MG63 (cell line): ENCODE measurements at places on chromosomes 6 and 20. TPM values are rescaled to one million over a fixed set of nuclear protein-coding genes. Genes with fewer than 3 reads are reported as not detected.

DNA sequence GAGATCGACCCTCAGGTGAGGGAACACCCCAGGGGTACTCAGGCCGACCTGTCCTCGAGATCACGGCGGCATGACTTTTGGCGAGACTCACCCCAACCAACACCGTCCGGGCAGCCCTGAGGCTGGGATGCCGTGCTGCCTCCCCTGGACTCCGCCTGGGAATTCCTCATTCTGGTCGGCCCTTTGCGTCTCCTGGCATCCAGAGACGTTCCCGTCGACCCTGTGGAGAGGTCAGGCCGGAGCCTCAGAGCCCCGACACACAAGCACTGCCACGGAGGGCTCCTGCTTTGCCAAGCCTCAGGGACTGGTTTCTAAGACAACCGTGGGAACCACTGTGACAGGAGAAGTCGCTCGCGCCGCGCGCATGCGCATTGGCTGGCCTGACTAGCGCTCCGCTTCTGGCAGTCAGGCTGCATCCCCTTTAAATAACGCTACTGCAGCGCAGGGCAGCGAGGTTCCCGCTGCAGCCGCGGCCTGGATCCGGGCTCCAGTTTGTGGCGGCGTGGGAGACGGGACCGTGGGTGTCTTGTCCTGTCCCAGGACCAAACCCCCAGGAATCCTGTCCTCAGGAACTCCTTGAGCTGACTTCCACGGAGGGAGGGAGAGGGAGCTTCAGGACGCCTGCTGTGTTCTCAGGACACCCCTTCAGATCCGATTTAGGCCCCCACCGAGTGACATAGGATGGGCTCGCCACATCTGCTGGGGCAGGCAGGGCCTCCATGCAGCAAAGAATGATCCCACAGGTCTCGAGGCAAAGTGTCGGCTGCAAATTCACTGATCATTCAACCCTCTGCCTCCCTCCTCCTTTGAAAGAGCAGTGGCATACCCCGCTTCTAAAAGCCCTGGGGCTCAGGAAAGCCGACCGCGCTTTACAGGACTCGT, 163.2 kb upstream of the ZNF337 start:
- DNase-seq, result peak; percentile 26

DNA sequence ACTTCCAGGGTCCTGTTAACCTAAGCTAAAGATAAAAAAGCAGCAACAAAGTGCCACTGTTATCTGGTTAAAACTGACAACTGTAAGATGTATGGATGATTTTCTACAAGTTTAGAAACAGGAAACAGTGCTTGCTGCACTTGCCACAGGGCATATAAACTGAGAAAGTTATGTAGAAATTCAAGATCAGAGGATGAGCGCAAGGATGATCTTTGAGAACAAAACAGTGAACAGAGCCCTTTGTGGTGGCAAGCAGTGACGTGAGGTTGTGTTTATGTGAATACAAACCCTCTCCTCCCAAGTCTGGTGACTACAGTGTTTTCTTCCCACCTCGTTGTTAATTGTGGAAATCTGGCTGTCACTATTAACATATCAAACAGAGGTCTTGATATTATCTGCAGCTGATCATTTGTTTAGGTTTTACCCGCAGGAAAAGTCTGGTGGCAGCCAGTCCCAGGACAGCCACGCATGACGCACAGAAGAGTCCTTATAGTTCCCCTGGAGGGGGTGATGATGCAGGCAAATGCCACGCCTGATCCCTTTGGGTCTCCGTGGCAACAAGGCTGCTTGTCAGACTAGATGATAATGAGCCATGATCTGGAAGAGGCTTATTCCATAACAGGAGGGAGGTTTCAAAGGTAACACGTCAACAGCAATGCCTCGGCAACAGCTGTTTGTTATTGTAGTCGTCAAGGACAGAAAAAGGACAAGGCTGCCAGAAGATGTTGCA, 43.1 kb upstream of the TNFAIP3 start:
- DNase-seq, result no peak

GRCh38 chr20:39538317-39538716, 576.2 kb downstream of the DHX35 start:
- no peak for DNase-seq

GRCh38 chr6:127641905-127642304, 64.9 kb downstream of the C6orf58 start:
- DNase-seq, result peak; percentile 23

- DNase-seq, result no peak
Observed at GRCh38 chr20:41224281-41224680, 86.9 kb downstream of the PLCG1 start.

- no peak for DNase-seq
Observed at GRCh38 chr20:46034039-46034438, 5.0 kb downstream of the SLC12A5 start.

GRCh38 chr6:125224231-125224861, 70.8 kb downstream of the TPD52L1 start:
- no peak for DNase-seq

DNA sequence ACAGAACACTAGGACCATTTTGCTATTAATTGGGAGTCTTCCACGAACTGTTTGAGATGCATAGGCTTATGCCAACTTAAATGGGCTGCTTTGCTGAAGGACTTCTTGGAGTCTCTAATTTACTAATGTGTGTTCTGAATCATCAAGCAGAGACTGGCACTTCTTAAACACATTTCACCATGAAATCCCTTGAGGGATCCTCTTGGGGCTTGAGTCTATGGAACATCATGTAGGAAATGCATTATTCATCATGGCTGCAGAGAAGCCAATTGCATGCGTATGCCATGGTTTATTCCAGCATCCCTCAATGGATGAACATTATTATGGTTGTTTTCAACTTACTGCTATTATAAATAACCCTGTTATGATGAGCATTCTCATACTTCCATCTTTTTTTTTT, 73.4 kb downstream of the FGD2 start:
- DNase-seq, result no peak

- DNase-seq, result no peak
Observed at GRCh38 chr20:24685736-24686135, 216.3 kb downstream of the SYNDIG1 start.

DNA sequence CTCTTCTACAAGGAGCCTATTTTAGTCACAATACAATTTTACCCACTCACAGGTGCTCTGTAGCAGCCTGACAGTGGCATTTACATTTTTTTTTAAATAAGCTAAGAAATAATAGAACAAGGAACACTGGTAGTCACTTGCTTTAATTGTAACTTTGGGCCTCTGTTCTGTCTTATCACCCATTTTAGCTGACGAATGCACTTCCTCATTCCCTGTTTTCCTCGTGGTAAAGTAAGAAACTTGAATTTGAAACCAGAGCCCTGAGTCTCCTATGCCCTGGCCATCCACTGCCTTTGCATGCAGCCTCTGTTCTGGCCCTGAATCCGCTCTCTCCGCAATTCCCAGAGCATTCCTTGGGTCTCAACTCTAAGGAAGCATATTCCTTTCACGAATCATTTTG, 550.6 kb downstream of the PTPRT start:
- DNase-seq, result no peak

DNA sequence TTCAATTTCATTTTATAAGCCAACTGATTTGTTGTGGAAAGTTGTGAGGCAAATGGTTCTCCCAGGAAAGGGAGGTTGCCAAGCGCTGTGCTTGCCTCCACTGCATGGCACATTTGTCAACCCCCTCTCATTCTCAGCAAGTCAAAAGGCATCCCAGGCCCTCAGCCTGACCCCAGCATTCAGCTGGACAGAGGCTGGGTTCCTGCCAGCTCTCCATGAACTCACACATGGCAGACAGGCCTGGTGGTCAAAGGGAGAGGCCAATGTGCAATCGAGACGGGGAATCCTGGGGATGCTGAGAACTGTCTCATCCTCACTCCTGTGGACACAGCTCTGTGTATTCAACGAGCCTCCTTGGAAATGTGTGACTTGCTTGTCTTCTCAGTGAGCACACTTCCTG, 106.0 kb upstream of the CDH4 start:
- DNase-seq, result no peak

- DNase-seq, result no peak
Observed at GRCh38 chr6:75144386-75144785, 61.5 kb downstream of the COL12A1 start.

DNA sequence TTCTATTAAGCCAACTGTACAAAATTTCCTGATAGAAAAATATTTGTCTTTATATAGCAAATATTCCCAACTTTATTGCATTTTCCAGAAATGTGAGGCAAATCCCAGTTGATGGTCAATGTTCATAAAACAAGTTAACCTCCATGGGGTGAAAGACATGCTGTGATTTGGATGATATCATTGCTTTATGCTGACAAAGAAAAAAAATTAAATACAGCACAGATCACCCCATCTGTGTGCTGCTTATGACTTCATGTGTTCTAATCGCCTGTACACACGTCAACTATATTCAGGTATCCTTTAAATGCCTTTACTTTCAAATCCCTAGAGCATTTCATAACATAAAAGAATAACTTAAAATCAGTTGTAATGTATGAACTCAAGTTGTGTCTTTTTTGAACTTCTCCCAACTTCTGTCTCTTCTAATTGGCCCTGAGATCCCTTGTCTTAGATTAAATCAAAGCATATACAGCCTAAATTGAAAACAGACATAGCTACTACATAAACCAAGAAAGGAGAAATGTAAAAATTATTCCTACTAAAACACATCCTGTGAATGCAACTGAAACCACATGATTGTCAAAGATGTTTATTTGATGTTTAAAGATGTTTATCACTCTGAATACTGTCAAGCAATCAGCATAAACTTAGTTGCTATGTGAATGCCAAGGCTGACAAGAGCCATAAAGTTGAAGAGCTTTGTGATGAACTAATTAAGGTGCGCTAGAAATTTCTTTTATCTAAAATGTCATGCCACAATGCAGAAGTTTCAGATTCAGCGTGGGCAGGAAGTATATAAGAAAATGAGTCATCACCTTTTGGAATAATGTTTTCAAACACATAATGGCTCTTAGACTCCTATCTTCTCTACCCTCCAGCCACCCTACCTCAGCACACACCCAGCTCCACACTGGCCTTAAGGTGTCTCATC, 68.7 kb downstream of the FILIP1 start:
- no peak for DNase-seq

DNA sequence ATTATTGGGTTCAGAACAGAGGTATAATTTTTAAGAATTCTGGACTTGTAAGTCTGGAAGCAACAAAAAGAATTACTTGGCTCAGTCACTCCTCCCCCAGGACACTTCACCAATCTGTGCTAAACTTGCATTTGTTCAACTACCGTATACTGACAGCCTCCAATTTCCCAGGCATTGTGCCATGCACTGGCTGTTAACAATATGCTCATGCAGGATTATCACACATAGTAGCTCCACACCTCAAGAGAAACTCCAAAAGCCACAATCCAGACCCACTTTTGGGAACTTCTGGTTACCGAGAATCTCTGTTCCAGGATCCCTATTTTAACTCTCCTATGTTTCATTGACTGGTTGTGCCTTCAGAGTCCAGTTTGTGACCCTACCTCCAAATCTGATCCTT, 7.7 kb downstream of the ADGRF1 start:
- DNase-seq, result no peak

DNA sequence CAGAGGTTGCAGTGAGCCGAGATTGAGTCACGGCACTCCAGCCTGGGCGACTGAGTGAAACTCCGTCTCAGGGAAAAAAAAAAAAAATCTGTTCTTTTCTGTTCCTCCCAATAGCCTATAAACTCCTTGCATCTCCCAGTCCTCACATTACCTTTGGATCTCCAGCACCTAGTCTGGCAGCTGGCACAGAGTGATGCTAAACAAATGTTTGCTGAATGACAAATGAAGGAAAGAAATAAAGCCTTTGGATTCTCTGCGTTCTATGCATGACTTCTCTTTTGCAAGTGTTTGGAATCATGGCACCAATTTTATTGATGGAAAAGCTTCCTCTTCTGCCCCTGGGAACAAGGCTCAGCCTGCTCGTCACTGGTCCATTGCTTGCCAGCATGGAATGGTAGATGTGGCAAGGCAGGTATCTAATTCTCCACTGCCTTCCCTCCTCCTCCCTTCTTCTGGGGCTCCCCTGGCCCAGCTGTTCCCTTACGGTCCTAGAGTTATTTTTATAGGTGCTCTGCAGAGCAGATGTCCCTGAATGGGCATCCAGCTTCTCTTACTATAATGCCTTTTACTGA, 53.6 kb upstream of the FYN start:
- DNase-seq, result no peak

DNA sequence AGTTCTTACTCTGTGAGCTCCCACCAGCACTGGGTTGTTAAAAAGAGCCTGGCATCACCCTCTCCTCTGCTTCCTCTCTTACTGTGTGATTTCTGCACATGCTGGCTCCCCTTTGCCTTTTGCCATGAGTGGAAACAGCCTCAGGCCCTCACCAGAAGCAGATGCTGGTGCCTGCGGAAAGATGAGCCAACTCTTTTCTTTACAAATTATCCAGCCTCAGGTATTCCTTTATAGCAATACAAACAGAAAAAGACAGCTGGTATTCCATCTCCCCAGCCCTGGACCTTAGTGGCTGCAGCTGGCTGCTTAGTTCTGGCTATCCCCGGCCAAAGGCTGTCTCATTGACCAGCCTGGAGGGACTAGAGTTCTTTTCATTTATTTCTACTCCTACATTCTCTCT, 129.1 kb downstream of the IMPG1 start:
- DNase-seq, result no peak

DNA sequence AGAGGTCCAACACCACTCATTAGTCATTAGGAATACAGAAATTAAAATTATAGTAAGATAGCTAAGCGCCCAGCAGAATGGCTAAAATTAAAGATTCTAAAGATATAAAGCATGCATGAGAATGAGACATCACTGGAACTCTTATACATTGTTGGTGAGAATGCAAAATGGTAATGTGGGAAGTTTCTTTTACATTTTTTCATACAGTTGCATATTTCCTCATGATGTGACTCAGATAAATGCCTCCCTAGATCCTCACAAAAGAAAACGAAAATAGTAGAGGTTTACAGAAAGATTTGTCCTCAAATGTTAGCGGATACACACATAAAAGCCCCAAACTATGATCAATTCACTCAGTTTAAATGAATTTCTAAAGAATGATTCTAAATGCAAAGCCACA, 633.7 kb upstream of the GJE1 start:
- DNase-seq, result no peak

GRCh38 chr20:47454298-47455132, 47.2 kb upstream of the NCOA3 start:
- DNase-seq, result no peak

DNA sequence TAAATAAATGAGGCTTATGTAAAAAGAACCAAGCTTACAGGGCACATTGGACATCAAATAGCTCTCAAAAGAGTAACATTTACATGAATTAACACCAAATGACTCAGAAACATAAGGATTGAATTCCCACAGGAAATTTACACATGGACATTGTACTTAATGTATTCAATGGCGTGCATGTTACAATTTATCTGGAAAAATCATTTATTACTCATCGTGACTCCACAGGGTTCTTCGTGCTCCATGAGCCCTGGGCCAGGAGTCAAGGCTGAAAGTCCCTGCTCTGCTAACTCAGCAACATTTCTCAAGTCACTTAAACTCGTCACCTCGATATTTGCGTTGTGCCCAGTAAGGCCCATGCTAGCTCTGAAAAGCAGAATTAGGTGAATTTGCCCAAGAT, 158.5 kb downstream of the PHACTR1 start:
- peak; percentile 74 for DNase-seq

GRCh38 chr6:16397623-16398022, 159.2 kb downstream of the GMPR start:
- DNase-seq, result no peak

The C6orf52 gene
- not detected in 2 replicates for total RNA-seq

The SPTLC3 gene
- total RNA-seq, result 18.4 and 28.7 TPM in 2 replicates

The TREML1 gene
- not detected in 2 replicates for total RNA-seq

The OPN5 gene
- total RNA-seq, result not detected in 2 replicates

The NKAIN4 gene
- total RNA-seq, result not detected in 2 replicates

The FAM184A gene
- total RNA-seq, result 0.13 TPM in 1 of 2 replicates, not detected in the other

The FAM209B gene
- total RNA-seq, result not detected in 2 replicates

The OR2H2 gene
- total RNA-seq, result not detected in 2 replicates

The OR12D3 gene
- total RNA-seq, result not detected in 2 replicates
